Activated CD8-positive, alpha-beta memory T cell treated with anti-CD3 and anti-CD28 coated beads for 48 hours (primary cell): ENCODE measurements at places on chromosomes 1 and 21.

DNA sequence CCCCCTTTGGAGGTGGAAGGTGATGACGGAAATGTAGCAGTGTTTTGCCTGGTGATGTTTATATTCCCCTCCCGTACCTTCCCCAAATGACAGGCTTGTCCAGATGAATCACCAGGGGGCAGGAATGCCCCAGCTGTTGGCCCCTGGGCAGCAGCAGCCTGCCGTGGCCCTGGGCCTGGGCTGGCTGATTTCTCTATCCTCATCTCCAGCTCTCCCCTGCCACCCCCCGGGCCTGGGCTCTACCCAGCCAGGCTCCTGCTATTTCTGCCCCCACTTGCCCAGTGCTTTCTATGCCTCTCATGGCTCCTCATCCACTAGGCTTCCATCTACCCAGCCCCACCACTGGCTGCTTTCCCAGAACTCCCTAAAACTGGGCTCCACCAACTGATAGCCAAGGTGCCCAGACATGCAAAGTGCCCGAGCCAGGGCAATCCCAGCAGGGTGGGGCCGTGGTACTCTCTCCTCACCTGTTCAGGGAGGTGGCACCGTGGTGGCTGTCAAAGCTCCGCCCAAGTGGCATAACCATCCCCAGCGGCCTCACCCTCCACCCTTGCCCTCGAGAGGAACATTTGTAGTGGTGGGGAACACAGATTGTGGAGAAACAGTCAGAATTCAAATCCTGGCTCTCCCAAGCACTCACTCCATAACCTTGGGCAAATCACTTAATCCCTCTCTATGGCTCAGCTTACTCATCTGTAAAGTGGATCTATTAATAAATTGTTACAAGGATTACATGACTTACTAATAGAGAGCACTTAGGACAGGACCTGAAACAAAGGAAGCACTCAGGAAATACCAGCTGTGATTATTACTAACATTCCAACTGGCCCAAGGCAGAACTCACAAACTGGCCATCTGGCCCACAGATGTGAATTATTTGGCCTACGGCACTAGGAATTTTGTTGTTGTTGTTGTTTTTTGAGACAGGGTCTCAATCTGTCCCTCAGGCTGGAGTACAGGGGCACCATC, 12.8 kb upstream of the ECE1 start:
- DNase-seq = no peak

- no peak for DNase-seq
Observed at GRCh38 chr1:108089477-108089876, 110.7 kb downstream of the SLC25A24 start.

GRCh38 chr1:84851839-84852238, 41.2 kb downstream of the LPAR3 start:
- DNase-seq = no peak

GRCh38 chr21:45989355-45990048, 7.9 kb downstream of the COL6A1 start:
- no peak for DNase-seq

DNA sequence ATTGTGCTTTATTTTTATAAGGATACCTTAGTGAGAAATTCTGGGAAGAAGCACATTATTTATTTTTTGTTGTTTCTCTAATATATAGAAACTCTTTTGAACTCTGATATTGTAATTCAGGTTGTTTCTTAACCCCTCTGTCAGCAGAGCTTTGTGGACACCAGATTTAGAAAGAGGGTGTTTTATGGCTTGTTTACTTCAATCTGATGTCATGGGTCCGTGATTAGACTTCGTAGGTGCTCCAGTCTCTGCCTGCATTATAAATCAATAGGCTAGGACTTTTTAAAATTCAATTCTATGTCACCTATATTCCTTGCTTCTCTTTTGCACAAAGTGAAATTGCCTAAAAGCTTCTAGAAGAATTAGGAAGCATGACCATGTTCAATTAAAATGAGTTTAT, 47.3 kb upstream of the CCDC190 start:
- no peak for DNase-seq

GRCh38 chr1:56570924-56571372, 8.4 kb downstream of the PLPP3 start:
- DNase-seq = no peak

GRCh38 chr1:63662841-63663240, 69.6 kb downstream of the PGM1 start:
- DNase-seq = no peak

- DNase-seq = no peak
Observed at GRCh38 chr1:39917825-39918224, 16.1 kb upstream of the MYCL start.

DNA sequence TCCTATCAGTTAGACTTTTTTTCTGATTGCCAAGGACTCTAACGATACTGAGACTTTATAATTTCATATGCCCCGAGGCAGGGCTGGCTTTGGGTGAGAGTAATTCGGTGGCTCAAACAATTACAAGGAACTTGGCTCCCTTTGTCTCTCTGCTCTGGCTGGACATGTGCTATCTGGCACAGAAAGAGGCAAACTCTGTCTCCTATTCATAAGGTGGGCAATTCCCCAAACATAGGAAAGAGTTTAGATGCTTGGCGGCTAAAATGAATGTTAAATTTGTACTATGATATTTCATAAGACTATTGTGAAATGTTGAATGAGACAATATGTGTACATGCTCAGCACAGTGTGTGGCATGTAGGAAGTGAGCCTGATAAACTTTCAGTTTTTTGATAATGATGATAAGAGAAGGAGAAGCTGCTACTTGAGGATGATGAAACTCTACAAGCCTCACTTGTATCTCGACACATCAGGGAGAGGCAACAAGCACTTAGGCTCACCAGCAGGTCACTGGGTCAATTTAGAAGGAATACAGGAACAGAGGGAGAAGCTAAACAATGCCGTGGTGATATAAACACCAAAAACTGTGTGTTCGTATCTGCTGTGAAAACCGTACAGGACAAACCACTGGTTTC, 12.6 kb upstream of the NTPCR start:
- DNase-seq = no peak

DNA sequence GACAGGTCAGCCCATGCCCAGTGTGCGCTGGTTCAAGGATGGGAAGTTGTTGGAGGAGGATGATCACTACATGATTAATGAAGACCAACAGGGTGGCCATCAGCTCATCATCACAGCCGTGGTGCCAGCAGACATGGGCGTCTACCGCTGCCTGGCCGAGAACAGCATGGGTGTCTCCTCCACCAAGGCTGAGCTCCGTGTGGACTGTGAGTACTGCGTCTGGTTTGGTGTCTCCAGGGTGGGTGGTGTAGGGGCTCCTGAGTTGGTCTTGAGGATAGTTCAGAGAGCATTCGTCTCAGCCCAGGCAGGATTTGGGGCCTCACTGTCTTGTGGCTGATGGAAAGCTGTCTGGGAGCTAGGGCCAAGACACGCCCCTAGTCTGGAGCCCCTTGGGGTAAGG, 83.2 kb downstream of the TRIM11 start:
- DNase-seq = no peak

- DNase-seq = no peak
Observed at GRCh38 chr1:23695667-23696066, 4.1 kb downstream of the RPL11 start.

- no peak for DNase-seq
Observed at GRCh38 chr1:196550731-196551130, 57.5 kb downstream of the KCNT2 start.

- no peak for DNase-seq
Observed at GRCh38 chr1:167185974-167186657, 34.6 kb upstream of the POU2F1 start.

- DNase-seq = no peak
Observed at GRCh38 chr21:20215959-20216358, 782.2 kb upstream of the NCAM2 start.

GRCh38 chr21:33384841-33385331, 18.3 kb upstream of the IFNGR2 start:
- DNase-seq = no peak

DNA sequence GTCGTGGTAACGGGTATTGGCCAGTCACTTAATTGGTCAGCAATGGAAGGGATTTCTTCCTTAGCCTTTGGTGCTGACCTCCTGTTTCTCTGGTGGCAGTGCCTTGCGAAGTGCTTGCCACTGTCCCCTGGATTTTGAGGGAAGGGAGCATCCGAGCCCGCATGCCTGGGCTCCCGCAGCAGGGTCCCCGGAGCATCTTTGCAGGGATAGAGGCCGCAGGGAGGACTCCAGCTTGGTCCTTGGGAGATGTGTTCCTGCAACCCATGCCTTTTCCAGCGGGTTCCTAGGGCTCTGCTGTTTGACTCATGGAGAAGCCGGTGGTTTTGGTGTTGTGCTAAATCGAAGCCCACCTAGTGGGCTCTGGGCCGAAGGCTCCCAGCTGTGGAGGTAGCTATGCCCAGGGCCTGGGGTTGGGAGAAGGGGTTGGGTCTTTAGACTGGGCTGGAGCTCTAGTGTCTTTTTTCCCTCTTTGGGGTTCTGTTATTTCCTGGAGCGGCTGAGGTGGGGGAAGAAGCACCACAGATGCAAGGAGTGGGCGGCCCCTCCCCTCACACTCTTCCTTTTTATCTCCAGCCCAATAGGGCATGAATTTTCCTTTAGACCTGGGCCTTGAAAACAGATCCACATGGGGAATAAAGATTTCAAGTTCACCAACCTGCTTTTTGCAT, 39.0 kb downstream of the PIK3CD start:
- no peak for DNase-seq

GRCh38 chr1:178150610-178151009, 56.7 kb downstream of the RASAL2 start:
- DNase-seq = no peak
